Stimulated activated CD8-positive, alpha-beta memory T cell treated with anti-CD3 and anti-CD28 coated beads, Interleukin-2, amount 100 ng/mL, for 1 hour (primary cell): ENCODE measurements at places on chromosomes 6 and 20.
A peak's percentile ranks its signal among the peaks of the same experiment; 100 is the strongest.

DNA sequence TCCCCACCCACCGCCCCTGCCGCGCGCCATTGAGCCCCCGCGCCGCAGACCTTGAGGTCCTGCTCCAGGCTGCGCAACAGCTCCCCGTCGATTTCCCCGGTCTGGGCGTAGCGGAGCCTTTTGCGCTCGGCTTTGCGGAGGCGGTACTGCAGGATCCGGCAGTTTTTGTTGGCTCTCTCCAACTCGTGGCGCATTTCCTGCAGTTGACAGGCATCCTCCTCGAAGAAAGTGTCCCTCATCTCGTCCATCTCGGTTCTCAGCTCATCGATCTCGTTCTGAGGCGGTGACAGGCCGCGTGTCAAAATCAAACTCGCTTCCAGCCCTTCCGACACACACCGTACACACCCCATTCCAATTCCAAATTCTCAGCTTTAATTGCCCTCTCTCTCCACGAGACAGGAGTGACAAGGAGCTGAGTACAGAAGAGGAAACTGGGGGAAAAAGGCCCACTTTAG, 4.3 kb downstream of the MTCL3 start:
- DNase-seq: no peak

GRCh38 chr6:166572370-166573261, 13.9 kb downstream of the RAMACL start:
- DNase-seq: no peak

DNA sequence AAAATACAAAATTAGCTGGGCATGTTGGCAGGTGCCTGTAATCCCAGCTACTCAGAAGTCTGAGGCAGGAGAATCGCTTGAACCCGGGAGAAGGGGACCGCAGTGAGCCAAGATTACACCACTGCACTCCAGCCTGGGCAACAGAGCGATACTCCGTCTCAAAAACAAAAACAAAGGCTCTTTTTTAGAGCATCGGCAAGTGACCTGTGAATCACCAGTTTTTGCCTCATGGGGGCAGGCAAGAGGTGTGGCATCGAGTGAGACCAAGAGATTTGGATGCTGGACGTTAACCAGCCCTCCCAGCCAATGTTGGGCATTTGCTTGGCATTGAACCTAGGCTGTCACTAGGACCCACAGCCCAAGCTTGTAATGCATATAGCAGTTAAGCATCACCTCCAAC, 14.6 kb upstream of the CDK5RAP1 start:
- no peak for DNase-seq

DNA sequence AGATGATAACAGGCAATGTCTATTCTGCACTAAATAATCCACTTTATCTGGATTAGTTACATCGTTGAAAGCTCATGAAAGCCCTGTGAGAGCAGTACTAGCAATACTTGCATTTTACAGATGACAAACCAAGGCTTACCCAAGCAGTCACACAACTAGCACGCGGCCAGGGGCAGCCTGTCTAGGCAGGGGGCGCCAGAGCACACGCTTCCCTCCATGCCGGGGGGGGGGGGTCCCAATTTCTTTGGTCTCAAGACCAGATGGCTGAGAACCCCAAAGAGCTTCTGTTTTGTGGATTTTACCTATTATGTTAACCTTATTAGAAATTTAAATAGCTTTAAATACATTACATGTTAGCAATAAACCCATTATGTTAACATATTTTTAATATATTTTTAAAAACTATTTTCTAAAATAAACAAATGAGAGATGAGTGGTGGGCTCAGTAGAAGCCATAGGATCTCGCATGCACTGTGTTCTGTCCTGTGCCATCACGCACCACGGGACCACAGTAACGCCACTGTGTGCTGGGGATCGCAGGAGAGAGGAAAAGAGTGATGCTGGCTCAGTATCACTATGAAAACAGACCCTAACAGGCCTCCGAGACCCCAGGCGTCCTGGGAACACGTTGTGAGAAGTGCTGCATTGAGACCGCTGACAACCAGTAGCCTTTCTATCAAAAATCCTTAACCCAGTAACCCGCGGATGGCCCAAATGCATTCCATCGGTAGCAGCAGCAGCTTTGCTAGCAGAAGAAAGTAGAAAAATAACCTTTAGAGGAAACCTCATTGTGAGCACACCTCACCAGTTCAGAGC, 5.3 kb upstream of the PRR18 start:
- DNase-seq: no peak

GRCh38 chr6:100464162-100464851, 414 bp downstream of the SIM1 start:
- DNase-seq: no peak

DNA sequence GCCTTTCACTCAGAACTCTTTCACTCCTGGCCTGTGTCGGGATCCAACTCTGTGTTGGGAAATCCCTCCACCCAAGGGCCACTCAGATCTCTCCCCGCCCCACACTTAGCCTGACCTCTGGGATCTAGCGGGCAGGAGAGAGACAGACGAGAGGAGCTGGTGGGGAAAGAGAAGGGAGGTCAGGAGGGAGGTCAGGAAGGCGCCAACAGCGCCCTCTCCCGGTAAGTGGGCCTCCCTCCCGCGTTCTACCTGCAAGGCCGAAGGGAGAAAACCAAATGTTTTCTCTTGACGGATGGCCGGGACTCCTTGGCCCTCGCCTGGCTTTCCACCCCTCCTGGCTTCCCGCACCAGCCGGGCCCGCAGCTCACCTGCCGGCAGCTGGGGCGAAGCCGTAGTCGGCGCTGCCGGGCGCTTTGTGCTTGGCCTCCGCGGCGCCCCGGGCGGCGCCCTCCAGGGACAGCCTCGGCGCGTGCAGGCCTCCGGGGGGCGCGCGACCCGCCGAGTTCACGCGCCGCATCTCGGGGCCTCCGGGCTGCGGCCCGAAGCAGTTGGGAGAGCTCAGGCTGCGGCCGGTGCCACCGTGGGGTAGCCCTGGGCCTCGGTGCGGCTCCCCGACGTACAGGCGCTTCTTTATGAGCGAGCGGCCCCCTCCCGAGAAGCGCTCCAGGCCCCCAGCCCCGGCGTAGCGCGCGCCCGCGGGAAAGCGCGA, 38.2 kb downstream of the C6orf132 start:
- DNase-seq: peak; percentile 50

GRCh38 chr6:11214084-11214833, 18.2 kb downstream of the NEDD9 start:
- no peak for DNase-seq

DNA sequence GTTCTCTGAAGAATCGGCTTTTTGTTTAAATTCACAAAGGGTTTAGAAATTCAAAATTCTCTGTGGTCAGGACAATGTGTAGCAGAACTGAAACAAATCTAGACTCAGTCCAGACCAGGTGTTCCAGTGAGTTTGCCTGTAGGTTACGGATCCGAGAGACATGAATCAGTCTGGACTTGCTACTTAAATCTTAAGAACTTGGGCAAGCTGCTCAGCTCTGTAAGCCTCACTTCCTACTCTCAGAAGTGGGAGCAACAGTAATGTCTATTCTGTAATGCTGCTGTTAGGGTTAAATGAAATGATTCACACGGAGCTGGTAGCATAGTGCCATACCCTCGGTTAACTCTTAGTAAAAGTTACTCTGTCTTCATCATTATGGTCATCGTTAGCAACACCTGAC, 37.7 kb downstream of the HECA start:
- DNase-seq: no peak

DNA sequence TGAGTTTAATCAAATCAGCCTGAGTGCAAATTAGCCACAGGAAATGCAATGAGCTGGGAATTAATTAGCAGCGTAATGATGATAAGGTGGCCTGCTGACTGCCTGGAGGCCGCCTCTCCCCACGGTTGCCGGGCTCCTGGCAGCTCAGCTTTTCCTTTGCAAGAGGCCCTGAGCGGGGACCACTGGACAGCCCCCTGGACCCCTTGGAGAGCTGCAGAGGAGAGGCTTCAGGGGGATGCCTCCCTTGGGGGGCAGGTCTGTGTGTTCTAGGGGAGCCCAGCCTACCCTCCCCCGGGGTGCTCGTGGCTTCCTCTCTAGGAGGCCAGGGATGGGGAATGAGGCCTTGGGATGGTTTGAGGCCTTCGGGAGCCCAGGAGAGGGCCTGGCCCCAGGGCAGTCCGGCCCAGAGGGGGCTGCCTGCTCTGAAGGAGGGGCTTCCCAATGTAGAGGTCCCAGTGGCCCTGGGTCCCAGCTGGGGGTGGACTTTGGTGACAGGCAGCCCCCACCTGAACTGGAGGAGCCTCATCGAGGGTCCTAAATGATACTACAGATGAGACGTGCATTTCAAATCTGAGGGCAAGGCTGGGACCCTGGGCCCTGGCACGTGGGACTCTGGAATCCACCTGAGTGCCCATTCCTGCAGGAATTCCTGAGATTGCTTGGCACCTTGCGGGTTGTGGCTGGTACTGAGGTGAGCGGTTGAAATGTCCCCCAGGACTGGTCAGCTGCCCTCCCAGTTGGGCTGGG, 66.4 kb upstream of the BHLHE23 start:
- DNase-seq: no peak

DNA sequence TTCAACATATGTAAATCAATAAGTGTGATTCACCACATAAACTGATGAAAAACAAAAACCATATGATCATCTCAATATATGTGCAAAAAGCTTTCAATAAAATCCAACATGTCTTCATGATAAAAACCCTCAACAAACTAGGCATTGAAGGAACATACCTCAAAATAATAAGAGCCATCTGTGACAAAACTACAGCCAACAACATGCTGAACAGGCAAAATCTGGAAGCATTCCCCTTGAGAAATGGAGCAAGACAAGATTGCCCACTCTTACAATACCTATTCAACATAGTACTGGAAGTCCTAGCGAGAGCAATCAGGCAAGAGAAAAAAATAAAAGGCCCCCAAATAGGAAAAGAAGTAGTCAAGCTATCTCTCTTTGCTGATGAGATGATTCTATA, 76.5 kb downstream of the OTOR start:
- DNase-seq: no peak

DNA sequence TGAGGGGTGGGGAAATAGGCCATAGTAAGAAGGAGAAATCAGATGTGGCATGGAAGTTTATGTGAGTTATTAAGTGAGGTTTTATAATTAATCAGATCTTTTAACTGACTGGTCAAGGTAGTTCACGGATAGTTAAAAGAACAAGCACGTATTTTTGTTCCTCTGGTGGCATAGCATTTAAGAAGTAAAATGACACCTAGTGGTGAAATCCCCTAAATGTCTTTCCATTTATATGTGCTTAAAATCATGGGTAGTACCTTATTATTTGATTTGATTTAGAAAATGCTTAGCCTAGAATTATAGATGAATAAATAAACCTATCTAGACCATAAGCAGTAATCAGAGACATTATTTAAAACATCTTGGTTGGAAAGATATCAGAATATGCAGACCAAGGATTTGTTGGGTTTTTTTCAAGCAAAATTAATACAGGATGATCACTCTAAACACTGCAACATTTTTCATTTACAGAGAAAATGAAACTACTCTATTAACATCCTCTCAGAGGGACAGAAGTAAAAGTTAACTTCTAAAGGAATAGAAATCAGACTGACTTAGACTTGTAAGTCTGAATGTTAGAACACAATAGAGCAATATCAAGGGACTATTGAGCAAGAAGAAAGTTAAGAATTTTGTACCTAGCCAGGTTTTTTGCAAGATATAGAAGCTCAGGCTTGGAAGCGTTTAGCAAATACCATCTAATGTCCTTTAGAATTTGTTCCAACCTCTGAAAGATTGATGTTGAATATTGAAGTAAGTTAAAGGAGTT, 81.1 kb downstream of the STXBP5 start:
- no peak for DNase-seq
